ENCODE measurements at places on chromosomes 2 and 18. TPM values are rescaled to one million over a fixed set of nuclear protein-coding genes. Genes with fewer than 3 reads are reported as not detected.

DNA sequence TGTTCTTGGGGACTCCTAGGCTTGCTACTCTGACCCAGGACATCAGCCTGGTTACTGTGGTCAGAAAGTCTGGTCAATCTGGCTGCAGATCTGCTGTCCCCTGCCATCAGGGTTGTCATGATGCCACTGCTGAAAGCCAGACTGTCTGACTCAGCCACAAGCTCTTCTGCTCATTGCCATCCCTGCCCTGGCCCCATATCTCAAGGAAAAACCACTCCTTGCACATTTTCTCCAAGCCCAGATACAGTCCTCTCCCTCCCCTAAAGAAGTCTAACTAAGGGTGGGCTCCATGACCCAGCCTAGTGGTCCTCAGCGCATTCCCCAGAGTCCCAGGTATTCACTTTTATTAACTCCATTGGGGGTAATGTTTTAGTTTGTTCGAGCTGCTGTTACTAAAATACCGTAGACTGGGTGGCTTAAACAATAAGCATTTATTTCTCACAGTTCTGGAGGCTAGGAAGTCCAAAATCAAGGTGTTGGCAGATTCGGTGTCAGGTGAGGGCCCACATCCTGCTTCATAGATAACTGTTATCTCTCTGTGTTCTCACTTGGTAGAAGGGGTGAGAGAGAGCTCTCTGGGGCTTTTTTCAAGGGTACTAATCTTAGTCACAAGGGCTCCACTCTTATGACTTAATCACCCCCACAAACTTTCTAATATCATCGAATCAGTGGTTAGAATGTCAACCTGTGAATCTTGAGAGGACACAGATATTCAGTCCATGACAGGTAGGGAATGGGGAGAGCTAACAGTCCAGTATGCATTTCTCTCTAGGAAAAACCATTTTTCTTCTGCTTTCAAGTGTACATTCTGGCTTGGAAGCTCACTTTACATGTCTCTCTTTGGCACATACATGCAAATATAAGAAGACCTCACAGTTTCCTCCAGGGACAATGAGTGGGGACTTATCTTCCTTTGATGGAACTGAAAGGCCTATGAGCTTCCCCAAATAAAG is 94.8 kb upstream of the CXCR4 start:
- DNase-seq: no peak

GRCh38 chr2:228312172-228312571 is 130.7 kb upstream of the SPHKAP start:
- DNase-seq: no peak

DNA sequence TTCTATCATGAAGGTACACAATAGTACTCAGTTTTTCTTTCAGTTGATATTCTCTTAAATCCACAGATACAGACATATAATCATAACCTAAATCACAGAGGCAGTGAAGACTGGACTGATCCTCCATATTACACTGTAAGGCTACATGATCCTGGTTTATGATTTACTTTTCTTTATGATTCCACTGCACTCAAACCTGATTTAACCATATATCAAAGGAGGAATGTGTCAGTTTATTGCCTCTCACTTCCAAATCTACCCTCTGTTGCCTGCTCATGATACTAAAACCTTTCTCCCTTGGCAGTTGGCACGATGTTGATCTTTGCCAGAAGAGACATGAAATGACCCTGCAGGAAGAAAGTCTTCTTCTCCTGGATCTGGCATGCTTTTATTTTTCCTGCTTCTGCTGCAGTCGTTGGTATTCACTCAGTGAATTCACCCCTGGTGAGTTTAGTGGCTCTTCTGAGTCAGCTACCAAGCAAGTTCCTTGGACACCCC is 426.4 kb downstream of the MBD2 start:
- DNase-seq: no peak

DNA sequence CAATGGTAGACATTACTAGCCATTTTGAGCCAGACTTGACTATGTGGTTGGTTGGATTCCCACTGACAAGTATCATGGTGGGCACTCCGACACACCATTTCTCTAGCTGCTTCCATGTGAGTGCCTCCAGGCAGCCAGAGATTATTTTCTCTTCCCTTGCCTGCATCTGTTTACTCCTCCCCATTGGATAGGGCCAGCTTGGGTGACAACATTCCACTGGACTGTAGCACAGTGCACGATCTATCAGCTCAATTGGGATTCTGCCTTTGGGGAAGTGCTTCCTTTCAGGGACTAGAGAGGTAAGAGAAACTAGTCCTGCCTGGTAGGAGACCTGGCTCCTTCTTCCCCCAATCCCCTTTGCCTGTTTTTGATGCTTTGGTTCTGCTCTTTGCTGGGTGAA is 49.0 kb upstream of the MAP4K3 start:
- DNase-seq: no peak

Gene KCNS3
- total RNA-seq: 2.7 TPM

Gene NAPG
- total RNA-seq: 43.9 TPM

Data from osteoblast (primary cell).